ENCODE measurements at places on chromosomes 16 and 17.

- DNase-seq, result no peak
These were observed 1.2 kb downstream of the FOXF1 start for GRCh38 chr16:86511317-86512161.

GRCh38 chr17:17845046-17845775, 8.4 kb upstream of the SREBF1 start:
- no peak for DNase-seq

- DNase-seq, result no peak
These were observed 43.6 kb downstream of the RPA1 start for GRCh38 chr17:1873418-1873817.

GRCh38 chr16:55325080-55325447, 1.1 kb downstream of the IRX6 start:
- no peak for DNase-seq

- DNase-seq, result no peak
These were observed 541 bp downstream of the RHBDF2 start for GRCh38 chr17:76500747-76501017.

DNA sequence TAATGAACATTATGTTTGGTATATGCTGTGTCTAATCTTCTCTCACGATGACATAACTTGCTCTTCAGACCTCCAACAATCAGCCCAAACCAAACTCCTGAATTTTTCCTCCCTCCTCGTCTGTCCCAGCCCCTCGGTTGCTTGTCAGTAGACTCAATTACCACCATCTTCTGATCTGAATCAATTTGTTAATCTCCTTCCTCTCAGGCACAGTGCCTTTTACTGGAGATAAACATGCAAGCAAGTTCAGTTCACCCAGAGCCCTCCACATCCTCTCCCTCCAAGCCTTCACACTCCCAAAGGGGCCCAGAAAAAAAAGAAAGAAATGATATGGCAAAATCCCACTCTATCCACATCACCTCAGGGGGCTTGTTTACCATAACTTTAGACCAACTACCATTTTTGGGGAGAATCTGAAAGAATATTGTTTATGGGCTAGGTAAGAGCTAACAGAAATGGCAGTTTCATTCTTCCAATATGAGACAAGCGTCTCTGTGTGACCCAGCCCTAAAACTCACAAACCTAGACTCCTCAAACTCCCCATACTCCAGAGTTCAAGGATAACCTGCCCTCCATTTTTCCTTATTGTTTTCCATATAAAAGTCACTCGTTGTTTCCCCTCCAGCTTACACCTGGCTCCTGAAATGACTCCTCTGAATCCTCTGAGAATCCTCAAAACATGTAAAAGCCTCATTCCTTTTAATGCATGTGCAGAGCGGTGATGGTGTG, 1.5 kb downstream of the TEX2 start:
- no peak for DNase-seq

GRCh38 chr17:14762736-14763479, 462.0 kb downstream of the HS3ST3B1 start:
- DNase-seq, result no peak

GRCh38 chr16:88378401-88378800, 4.4 kb upstream of the ZNF469 start:
- DNase-seq, result no peak

DNA sequence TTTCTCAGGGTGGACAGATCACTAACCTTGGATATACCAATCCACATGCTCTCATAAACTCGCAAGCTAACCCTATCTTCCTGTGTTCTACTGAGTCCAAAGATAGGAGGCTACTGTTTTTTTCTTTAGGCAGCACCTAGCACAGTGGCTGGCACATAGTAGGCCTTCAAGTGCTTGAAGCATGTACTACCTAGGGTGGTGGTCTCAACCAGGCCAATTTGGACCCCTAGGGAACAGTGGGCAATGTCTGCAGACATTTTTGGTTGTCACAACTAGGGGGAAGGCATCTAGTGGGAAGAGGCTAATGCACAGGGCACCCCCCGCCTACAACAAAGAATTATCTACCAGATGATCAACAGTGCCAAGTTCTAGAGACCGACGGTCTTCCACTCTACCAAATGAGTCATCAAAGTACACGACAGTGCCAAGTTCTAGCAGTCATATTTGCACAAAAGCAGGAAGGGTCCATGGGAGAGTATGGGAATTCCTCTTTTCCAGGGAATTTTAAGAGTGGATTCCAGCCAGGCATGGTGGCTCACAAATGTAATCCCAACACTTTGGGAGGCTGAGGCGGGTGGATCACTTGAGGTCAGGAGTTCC, 390.3 kb downstream of the SLC39A11 start:
- DNase-seq, result no peak

- no peak for DNase-seq
These were observed 30.5 kb downstream of the SLC5A11 start for GRCh38 chr16:24876231-24876630.

DNA sequence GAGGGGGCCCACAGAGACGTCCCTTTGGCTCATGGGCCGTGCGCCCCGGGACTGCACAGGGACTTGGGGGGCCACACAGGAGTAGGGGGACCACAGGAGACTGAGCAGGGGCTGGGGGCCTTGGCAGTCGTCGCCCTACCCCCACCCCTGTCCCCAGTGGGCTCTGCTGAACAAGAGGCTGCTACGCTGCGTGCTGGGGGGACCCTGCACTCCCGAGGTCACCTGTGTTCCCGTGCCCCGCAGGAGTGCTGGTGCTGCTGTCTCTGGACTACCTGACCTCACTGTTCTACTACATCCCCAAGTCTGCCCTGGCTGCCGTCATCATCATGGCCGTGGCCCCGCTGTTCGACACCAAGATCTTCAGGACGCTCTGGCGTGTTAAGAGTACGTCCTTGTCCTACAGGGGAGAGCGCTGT, 14.4 kb upstream of the RNF213 start:
- no peak for DNase-seq

DNA sequence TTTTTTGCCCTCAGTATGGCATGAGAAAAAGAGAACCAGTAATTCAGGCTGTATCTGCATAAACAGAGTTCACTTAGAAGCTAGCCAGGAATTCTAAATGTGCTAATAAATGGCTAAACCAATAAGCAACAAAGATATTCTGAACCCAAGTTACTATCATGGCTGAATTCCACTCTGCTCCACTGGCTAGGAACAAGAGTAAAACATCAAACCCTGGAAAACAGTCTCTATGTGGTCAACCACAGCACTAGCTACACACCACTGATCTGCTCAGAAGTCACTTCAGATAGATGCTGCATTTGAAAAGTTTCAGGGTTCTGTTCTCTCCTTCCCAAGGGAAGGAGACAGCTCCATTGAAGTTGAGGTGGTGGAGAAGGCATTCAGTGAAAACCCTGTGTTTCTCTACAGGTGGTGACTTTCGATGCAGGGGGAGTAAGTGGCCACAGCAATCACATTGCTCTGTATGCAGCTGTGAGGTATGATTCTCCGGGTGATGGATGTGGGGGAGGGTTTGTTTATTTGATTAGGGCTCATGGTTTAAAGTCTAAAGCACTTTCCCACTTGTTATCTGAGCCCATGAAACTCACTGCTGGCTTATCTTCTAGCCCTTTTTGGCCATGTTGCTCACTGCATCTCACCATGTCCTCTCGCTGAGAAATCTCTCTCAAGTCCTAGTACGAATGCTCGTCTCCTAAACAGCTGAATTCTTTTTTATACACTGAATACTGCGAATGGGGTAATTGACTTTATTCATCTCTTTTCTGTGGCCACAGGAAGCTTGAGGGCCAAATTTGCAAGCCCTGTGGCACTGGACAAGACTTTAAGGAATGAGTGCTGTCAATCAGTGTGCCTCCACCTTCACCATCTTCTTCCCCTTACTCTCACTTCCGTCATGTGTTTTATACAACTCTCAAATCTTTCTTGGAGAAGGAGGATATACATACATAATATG, 39.9 kb downstream of the CENPV start:
- no peak for DNase-seq

DNA sequence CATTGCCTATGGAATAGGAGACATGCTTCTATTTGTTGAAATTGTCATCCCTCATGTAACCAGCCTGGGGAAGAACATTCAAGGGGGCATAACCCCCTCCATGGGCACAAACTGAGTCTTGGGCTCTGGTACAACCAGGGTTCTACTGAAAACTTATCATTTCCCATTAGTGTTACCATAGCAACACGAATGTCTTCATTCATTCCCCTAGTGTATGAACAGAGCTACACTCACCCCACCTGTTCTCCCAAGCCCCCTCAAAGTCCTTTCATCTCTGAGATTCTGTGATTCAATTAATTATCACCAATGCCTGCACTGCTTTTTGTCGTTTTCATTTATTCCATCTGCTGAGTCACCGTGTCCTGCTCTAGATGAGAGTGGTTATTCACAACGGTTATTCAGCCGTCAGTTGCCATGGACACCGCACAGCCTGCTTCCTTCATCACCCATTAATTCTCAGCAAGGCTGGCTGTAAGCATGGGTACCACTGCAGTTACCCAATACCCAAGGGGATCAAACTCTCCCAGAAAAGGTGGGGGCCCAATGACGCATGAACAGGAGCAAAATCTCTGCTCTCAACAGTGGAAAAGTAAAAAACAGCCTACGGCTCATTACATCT, 1.6 kb upstream of the GAST start:
- DNase-seq, result no peak

Data from T-helper 22 cell (primary cell).